ENCODE measurements at places on chromosomes 7 and 10.

DNA sequence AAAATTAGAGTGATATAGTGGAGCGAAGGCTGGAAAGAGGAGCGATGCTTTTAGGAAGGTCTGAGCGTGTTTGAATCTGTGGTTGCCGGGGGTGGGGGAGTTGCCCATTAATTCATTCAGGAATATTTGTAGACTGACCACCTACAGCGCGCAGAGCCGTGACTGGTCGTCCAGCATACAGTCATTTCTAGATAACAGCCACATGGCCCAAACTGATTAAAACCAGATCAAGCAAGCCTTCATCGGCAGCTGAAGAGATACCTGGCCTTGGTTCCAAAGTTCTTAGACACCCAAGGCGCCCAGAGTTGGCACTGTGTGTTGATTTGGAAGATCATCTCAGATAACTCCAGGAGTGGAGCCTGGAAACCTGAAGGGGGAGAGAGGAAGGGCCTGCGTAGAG, 1.7 kb downstream of the PROSER2 start:
- no peak for DNase-seq

DNA sequence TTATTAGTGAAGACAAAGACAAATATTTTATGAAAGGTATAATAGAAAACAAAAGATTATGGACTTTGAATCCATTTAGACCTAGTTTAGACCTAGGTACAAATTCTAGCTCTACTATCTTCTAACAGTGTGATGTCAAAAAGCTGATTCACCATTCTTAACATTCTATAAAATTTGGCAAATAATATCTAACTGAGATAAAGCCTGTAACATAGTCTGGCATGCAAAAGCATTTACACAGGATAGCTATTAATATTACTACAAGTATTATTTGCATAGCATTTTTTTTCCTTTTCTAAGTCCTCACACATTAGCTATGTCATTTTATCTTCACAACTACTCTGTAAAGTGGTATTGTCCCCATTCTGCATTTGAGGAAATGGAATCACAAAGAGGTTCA, 179.6 kb upstream of the LRRTM3 start:
- DNase-seq: no peak

DNA sequence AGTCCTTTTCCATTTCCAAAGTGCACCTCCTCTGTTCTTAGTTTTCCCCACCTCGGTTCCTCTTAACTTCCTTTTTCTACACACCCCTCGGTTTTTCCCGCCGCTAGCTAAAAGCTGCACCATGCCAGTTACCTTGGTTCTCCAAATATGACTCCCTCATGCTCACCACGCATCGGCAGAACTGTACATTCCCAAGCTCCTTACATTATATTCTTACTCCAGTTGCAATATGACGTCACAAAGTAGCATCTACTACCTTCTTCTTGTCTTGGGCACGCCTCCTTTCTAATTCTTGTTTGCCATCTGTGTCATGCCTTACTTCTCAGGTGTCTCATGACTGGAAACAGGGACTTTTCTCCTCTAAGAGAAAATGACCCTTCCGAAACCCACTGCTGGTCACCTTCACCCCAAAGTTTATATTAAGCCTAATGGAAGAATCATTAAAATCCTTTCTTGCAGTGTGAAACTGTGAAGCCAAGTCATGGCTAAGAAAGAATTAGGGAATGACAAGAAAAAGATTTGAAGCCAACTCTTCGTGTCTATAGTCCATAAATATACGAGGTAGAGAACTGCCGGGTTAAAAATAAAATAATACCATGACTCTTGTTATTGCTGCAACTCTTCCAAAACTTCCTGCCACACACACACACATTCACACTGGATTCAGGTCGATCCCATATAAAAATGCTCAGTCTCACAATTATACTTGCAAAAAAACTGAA, 1.7 kb downstream of the ESYT2 start:
- no peak for DNase-seq

DNA sequence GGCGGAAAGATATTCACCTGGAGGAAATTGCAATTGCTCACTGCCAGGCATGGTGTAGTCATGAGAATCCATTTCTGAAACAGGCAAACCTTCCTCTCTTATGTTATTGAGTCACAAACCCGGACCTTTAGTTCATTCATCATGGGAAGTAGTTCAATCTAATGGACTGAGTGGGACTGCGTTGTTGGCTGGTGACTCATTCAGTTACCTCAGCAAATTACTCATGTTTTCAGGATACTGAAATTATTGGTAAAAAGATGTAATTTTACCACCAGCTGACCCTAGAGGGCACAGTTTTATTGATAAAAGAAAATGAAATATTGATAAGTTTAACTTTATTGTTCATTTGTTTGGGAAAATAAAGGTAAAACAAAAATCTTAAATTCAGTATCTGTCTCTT, 1194.4 kb upstream of the SORCS1 start:
- peak; percentile 90 for DNase-seq

GRCh38 chr10:8830876-8831275, 776.4 kb downstream of the GATA3 start:
- DNase-seq: no peak

DNA sequence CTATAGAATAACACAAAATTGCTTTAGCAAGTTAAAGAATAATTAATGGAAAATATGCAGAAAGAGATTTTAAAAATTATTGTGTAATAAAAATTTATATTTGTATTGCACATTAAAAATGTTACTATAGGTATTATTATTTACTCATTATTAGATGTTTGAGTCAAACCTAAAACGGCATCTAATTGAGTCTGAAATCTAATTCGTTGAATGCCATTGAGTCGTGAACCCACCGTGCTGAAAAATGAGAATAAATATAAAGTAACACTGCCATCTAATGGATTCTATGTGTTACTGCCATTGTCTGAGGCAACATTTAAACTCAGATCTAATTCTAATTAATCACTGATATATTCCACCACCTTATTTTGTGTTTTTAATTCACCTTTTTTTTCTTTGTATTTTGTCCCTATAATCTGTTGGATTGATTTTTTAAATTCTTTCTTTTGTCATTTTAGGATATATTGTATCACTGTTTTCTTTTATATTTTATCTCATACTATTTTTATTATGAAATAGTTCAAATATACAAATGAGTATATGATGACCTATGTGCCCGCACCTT, 62.2 kb downstream of the SAMD9 start:
- DNase-seq: no peak

GRCh38 chr7:6461946-6462550, 14.3 kb upstream of the DAGLB start:
- no peak for DNase-seq

GRCh38 chr7:135282561-135283254, 49.1 kb downstream of the STRA8 start:
- DNase-seq: no peak

- no peak for DNase-seq
Observed at GRCh38 chr7:54955296-54955695, 63.5 kb upstream of the EGFR start.

GRCh38 chr10:86936661-86937501, 20.5 kb downstream of the MMRN2 start:
- no peak for DNase-seq

- DNase-seq: no peak
Observed at GRCh38 chr10:6659451-6659850, 79.4 kb upstream of the PRKCQ start.

DNA sequence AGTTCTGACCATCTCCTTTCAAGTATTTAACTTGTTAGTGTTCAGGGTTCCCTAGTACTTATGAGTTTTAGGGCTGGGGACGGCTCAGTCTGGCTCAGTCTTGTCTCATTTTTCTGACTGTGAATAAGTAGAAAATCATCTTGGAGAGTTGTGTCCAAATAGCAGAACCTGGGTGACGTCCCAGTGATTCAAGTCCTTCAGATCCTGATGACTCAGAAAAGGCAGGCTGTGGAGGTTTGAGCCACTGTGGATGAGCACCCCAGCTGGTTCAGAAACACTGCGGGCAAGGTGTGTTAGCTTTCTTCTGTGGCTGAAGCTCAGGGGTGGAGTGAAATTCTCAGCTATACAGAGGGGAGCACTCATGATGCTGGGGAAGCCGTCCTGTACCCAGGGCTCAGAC, 154.4 kb upstream of the NPY start:
- DNase-seq: no peak

DNA sequence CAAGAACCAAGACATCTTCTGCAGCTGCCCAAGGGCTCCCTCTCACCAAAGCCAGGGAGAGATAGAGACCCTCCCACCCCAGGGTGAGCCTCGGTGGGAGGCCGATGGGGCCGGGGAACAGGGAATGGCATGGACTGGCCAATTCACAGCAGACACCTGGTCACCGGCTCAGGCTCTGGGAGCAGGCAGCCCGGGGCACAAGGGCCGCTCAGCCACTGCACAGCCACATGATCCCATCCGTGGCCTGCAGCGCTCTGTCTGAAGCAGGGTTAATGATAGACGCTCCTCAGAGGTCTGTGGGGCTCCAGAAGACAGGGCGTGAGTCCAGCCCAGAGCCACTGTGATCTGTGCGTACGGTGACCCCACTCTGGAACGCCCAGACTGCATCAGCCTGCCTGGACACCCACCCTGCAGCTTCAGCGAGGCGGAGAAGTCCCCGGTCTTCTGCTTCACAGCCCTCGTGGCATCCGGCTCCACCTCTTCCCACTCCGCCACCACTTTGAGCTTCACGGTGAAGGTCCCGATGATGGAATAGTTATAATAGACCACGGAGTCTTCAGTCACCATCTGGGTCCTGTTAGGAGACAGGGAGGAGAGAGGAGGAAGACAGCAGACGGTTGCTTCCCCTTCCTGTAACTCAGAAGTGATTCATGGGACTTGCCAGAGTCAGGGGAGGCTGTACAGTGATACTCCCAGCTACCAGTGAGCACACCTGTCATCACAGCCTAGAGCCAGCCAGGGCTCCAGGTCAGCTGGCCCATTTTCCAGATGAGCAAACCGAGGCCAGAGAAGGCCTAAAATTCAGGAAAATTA, 14.0 kb downstream of the TMEM130 start:
- DNase-seq: no peak

DNA sequence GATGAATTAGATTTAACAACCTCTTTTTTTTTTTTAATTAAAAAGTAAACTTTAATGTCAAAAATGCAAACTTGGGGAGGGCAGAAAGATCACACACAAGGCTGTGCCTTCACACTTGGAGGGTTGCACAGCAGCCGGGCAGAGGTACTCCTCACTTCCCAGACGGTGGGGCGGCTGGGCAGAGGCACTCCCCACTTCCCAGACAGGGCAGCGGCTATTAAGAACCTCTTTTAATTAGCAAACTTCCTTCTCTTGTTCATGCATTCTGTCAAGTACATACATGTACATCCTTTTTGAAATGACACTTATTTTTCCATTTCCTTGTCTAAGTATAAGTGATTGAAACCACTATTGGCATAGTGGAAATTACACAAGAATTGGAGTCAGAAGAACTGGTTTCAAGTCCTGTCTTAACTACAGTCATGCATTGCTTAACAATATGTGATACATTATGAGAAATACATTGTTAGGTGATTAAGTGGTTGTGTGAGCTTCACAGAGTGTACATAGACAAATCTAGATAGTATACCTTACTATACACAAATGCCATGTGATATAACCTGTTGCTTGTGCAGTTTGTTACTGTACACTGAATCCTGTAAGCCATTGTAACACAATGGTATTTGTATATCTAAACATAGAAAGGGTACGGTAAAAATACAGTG, 26.5 kb downstream of the BTRC start:
- peak; percentile 98 for DNase-seq

GRCh38 chr7:130231792-130232191, 24.1 kb downstream of the SSMEM1 start:
- no peak for DNase-seq

DNA sequence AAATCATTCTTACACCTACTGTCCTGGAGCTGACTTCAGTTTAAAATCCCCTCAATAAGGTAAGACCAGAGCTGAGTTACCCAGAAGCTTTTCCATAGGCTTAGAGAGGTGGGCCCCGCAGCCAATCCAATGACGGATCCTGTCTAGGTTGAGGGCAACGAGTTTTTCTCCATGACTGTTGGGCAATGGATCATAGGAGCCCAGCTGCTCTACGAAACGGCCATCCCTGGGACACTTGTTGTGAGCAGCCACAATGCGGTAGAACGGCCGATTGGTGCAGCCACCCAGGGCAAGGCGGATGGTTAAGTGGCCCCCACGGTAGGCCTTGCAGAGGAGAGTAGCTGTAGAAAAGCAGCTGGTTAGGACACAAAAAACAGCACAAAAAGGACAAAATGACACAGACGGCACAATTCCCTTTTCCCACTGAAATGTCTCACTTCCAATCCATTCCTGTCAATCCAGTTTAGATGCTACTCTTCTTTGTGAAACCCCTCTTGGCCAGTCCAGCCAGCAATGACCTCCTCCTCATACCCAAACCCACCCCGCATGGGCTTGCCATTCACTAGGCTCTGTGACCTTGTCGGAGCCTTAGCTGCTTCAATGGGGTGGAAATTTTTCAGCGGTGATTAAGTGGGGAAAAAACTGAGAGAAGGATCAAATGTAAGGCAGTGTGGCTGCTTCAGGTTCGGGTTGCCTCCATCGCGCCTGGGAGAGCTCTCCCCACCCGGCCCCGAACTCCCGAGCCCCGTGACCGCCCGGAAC, 580 bp downstream of the MRPS16 start:
- no peak for DNase-seq

Data from epithelial cell of prostate (primary cell).